ENCODE measurements at places on chromosomes 6 and 20.

DNA sequence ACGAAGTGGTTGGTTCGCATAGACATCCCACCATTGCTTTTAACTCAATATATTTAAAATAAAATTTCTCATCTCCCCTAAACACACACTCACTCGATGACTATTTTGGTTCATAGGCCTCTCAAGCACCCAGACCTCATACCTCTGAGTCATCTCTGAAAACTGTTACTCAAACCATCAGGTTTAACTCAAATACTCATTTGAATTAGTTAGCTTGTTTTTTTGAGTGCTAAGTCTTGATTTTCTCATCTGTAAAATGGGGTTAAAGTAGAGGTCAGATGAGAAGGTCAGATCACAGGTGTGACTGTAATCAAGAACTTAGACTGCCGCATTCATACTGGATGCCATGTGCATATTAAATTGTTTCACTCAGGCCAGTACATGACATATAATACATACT is 243.9 kb upstream of the TENT5A start:
- DNase-seq, result peak; percentile 87

DNA sequence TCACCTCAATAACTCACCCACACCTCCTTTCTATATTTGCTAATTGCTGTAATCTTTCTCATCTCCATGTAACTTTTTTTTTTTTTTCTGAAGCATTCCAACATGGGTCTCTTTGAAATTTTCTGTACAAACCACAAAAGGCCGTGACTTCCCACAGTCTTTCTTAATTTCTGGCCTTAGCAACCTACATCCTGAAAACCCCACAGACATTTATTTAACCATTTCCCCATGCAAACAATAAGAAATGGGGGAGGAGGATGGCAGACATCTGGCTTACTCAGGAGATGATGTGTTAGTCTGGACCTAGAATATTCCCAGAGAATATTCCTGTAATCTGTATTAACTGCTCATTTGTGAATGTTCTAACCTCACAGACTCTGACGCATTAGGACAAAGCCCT is 57.6 kb downstream of the MEP1A start:
- peak; percentile 62 for DNase-seq

DNA sequence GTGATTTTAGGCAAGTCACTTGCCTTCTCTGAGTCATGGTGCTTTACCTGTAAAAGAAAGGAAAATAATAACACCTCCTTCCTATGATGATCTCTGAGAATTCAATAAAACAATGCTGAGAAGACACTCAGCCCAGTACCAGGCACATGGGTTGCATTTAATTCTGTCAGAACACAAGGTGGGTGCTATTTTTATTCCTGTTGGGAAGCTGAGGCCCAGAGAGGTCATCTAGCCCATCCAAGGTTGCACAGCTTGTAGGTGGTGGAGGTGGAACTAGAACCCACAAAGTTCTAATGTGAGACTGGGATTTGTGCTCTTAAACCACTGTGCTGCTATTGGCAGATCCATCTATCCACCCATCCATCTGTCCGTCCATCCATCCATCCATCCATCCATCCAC is 39.6 kb upstream of the PTGIS start:
- DNase-seq, result no peak

DNA sequence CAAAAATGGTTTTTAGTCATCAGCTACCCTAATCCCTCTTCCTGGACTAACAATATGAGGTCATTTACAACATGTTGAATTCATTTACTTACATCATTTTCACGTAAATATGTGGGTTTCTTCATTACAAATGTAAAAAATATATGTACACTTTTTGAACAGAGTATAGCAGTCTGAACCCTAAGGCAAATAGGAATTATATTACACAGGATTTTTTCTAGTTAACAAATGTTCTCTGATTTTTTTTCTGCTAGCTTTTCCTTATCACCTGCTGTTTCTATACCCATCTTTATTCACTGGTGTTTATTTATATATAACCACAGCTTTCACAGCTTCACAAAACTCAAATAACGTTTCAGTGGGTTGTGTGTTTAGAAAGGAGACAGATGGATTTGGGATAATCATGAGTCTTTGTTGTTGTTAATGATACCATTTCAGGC is 21.0 kb upstream of the CD2AP start:
- no peak for DNase-seq

GRCh38 chr20:35004749-35005462 is 49.2 kb downstream of the MYH7B start:
- DNase-seq, result no peak

DNA sequence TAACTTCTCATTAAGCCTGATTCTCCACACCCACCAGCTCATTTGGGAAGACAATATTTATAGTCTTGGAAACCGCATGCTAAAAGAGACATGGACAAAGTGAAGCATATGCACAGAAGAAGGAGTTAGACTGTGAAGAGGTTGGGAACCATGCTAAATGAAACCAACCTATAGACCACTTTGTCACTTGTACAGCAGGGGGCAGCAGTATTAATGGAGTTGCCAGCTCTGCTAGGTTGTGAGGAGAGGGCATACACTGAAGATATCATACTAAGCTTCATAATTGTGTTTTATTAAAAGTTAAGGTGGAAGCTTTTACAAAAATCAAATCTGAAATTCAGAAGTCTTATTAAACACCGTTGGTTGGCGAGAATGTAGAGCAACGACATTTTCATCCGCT is 38.3 kb upstream of the HMGCLL1 start:
- peak; percentile 34 for DNase-seq

GRCh38 chr6:169292338-169293124 is 38.9 kb upstream of the THBS2 start:
- peak; percentile 95 for DNase-seq

DNA sequence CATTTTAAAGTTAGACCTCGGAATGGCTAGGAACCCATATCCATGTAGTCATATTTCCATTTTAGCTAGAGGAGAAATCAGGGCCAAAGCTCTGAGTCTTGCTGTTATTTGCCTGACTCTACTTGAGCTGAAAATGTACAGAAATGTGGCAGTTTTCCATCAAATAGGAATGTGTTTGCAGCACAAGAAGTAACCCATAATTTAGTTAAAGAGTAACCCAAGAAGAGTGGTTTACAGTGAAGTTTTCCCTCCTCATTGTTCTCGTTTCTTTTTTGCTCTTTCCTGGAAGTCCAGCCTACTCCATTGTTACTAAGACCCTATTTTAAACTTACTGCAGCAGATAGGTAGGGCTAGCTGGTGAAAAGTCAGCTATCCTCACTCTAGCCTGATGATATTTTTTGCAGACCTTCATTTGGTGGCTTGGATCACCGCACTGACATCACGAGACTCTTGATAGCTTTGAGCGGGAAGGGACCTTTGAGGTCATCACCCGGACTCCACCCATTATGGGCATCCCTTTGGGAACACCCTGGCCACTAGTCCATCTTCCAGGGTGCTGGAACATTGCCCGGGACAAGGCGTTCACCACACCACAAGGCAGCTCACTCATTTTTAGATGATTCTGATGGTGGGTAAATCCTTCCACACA is 28.0 kb upstream of the ADGRF5 start:
- DNase-seq, result no peak
